MV-4-11 (cell line): ENCODE measurements at places on chromosomes 1 and 21.

GRCh38 chr1:218817071-218817470 is 356.6 kb upstream of the LYPLAL1 start:
- DNase-seq: peak; percentile 17

DNA sequence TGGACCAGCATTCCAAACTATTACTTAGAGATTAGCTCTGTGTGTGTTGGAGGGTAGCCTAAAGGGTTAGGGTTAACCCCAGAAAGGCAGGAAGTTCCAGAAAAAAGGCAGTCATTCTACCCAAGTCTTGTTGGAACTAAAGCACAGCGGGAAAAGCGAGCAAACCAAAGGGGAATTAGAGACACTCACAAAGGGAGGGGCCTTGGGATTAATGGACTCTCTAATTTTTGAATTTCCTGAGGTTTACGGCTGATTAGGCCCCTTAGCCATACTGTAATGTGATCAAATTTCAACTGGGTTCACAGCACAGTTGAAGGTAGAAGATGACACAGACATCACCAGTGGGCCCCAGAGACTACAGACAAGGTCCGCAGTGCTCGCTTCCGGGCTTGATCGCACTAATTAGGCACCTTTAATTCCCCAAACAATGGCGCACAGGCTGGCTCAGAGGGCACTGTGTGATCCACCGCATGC is 28.3 kb downstream of the CAPZB start:
- no peak for DNase-seq

DNA sequence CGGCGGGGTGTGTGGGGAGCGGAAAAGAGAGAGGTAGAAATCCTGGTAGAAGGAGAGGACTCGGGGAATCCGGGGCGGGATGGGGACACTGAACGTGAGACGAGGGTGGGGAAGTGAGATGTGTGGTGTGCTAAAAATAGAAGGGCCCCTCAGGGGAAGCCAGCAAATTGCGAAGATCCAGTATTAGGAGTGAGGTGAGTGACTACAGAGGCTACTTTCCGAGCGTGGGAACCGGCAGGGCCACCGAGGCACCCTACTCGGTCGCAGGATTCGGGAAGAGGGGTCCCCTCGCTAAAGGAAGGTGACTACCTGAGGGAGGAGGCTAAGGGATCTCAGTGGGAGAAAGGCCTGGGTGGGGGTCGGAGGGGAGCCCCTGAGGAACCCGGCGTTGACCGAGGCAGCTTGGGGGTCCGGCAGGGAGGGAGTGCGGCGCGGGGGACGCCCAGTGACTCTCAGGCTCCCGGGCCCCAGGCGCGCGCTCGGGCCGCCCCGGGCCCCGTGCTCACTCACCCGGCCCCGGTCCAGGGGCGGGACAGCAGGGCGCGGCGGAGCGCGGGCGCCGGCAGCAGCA is 318 bp downstream of the ALDH4A1 start:
- peak; percentile 33 for DNase-seq

GRCh38 chr1:27509127-27510080 is 19.4 kb upstream of the WASF2 start:
- no peak for DNase-seq

DNA sequence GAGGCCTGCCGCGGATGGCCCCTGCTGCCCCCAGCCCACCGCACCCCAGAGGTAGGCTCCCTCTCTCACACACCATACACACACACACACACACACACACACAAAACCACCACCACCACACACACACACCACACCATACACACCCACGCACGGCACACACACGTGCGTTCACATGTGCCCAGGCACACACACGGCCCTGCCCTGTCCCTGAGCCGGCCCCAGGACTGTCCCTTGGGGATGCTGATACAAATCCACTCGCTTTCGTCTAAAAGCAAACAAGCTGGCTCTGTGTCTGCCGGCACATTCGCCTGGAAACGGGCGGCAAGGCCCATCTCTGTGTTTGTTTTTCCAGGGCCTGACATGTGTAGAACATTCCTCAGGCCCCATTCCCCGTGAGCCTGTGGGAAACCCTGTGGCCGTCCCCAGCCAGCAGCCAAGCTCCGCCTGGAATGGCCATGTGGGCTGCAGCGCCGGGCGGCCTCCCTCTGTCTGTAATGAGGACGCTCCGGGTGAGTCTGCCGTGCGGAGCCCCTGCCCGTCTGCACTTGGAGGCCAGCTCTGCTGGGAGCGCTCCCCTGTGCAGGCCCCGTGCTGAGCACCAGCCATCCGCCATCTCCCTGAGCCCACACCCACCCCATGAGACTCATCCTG is 67.4 kb downstream of the DMRTB1 start:
- no peak for DNase-seq

DNA sequence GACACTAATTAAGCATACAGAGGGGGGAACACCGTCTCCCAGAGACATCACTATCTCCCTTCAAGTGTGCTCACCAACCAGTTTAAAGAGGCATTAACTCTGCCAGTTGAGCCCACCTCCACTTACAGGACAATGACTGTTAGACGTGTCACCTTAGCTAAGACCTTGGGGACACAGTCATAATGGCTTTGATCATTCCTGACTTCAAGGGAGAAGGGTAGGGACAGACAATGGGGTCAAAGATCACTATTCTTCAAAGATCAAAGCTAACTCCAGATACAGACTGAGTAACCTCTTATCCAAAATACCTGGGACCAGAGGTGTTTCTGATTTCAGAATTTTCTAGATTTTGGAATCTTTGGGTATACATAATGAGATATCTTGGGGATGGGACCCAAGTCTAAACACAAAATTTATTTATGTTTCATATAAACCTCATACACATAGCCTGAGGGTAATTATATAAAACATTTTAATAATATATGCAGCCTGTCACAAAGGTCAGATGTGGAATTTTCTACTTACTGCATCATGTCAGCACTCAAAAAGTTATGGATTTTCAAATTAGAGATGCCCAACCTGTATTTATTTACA is 246.1 kb downstream of the SLC45A1 start:
- no peak for DNase-seq

DNA sequence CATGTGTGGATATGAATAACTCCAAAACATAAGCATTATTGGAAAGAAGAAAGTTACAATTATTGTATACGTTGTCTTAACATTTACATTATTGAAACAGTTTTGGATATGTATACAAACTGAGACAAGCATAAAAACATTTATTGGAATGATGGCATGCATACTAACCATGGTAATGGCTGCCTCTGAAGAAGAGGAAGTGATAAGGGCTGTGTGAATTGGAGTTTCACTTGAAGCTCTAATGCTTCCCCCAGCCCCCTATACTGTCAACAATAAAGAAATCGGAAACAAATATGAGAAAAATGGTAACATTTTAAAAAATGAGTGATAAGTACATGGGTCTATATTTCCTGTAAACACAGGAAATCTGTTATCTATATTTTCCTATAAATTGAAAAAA is 367.7 kb upstream of the DPYD start:
- DNase-seq: peak; percentile 38

- no peak for DNase-seq
Observed at GRCh38 chr1:225825078-225825477, 15.2 kb downstream of the EPHX1 start.

- DNase-seq: no peak
Observed at GRCh38 chr21:42308914-42309752, 6.1 kb downstream of the TFF3 start.

- DNase-seq: no peak
Observed at GRCh38 chr1:198444792-198445191, 95.7 kb downstream of the ATP6V1G3 start.

- DNase-seq: peak; percentile 9
Observed at GRCh38 chr1:11930571-11931445, 3.7 kb upstream of the PLOD1 start.

DNA sequence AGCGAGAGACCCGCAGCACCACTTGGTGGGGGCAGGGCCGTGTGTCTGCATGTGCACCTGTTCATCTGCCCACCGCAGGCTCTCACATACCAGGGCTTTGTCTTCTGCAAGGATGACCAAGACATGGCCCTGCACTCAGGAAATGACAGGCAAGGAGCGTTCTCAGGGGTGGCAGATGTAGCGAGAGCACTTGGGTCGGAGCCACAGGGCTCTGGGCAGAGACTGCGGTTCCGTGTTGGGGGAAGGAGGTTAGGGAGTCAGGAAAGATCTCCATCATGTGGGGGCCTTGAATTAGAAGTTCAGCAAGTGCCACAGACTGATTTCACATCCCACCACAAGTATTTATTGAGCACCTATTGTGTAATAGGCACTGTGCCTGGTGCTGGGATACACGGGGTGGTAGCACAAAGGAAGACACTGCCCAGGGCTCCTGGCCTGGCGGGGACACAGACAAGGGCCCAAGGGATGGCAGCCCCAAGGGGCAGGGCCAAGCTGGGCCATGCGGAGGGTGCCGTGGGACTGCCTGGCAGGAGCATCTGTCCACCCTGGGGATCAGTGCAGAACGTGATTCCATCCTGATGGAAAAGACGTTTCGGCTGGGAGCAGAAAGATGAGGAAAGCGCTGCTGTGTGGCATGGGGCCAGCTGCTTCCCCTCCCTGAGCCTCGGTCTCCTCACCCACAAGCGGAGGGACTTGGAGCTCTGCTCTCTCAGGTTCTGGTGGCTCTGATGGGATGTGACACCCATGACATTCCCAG is 11.4 kb upstream of the SPSB1 start:
- peak; percentile 44 for DNase-seq

DNA sequence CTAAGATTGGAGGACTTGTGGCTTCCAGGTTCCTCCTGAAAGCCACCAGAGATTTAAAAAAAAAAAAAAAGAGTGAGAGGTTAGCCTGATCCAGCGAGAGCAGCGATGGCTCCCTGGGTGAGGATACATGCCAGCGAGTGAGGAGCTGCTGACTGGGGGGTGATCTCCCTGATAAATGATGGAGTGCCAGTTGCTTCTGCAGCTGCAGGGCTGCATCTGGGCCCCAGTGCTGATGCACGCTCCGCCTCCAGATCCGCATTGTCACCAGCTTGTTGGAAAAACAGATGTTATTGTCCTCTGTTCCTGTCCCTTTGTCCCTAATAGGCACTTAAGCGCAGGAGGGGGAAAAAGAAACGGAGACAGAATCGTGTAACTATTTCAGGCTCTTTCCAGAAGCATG is 28.6 kb downstream of the UBIAD1 start:
- no peak for DNase-seq

DNA sequence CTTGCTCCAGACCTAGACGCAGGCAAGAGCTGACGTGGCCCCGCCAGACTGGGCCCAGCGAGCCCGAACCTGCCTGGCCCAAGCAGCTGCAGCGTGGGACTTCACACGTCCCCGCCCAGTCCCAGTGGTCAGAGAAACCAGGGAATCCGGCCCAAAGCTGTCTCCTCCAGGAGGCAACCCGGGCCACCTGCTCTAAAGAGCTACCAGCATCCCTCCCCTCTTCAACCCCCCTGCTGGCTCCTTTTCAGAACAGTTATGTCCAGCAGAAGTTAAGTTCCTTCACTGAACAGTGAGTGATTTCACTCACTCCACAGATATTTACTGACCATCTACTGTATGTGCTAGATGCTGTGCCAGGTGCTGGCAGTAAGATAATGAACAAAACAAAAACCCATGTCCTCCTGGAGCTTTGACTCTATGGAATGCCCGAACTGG is 2.1 kb upstream of the EFNA1 start:
- no peak for DNase-seq

DNA sequence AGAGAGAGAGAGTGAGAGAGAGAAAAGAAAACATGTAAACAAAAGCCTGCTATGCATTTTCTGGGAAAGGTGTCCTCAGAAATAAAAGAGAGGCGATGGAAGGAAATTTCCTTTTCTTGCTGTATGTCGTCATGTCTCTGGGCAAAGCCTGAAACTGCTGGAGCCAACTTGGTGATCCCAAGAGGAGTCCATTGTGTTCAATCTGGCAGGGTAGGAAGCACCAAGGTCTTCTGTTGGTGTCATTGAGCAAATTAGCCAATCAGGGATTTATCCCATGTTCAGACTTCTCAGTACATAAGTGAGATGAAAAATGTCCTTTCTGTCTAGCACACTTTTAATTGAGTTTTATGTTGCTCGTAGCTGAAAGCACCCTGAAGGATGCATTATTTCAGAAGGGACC is 260.0 kb upstream of the KAZN start:
- DNase-seq: no peak

DNA sequence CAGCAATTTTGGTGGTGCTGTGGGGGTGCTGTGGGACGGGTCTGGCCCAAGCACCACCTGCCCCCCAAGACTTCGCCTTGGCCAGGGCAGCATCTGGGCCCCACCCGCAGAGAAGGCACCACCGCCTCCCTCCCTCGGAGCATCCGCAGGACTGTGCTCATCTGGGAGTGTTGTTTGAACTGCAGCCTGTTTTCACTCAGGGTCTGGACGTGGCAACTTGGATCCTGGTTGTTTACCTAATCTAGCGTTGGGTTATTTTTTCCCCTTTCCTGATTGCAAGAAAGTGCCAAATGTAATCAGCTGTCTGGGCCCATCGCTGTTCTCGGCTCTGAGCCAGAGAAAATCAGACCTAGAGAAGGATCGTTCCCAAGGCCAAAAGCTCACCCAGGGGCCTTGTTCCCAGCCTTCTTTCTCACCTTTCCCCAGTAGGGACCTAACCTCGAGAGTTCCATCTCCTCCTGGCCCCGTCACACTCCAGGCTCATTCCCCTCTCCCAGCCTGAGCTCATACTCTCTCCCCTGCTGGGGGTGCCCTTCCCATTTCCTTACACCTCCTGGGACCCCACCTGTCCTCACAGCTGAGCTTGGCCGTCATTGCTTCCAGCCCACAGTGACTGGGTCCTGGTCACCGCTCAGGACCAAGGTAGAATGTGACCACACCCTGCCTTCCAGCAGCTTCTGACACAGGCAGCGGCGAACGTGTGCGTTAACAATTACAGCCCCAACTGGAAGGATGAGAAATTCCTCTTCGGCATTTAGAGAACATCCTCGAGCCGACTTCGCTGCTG is 72.0 kb upstream of the FAM20B start:
- DNase-seq: no peak

DNA sequence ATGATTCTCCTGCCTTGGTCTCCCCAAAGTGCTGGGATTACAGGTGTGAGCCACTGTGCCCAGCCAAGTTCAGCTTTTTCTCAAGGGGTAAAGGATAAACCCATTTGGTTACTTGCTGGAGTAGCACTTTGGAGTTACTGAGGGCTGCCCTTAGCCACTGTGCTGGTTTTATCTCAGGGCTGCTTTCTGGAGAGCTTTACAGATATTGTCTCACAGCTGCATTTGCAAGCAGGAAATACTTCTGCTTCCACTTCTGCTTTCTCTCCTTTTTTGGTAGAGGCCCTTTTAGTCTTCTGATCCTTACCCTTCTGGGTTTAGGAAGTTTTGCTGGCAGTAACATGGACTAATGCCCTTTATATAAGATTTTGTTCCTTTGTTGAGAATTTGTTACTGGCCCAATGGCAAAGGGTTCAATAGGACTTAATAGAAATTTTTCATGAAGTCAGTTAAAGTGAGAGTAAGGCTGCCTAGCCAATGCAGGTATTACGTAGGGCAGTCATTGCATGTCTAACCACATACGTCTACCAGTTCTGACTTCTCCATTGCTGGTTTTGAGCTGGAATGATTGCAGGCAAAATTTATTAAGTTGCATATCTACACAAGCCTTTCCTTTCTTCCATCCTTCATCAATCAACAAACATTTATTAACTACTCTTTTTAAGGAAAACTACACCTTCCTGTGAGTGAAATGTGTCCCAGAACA is 24.4 kb downstream of the CAP1 start:
- peak; percentile 96 for DNase-seq

- no peak for DNase-seq
Observed at GRCh38 chr1:185853739-185854138, 119.5 kb downstream of the HMCN1 start.

- DNase-seq: no peak
Observed at GRCh38 chr1:214102907-214103306, 115.1 kb downstream of the PROX1 start.

GRCh38 chr1:203408486-203409481 is 57.9 kb upstream of the FMOD start:
- DNase-seq: no peak
